ENCODE measurements at places on chromosomes 5 and 9.

DNA sequence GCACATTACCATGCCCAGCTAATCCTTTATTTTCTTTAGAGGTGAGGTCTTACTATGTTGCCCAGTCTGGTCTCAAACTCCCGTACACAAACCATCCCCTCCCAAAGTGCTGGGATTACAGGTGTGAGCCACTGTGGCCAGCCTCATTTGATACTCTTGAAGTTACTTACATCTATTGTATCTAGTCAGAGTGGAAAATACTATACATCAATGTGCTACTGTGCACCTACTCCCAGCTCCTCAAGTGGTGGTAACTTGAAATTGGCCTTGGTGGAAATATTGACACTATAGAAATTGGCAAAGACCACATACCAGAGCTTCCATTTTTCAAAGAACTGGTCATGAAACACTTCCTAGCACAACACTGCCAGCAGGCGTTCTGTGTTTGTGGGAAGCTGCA is 10.3 kb downstream of the GGTA1 start:
- no peak for DNase-seq

- DNase-seq: peak; percentile 24
These were observed 148.5 kb downstream of the SGCD start for GRCh38 chr5:156475182-156476157.

DNA sequence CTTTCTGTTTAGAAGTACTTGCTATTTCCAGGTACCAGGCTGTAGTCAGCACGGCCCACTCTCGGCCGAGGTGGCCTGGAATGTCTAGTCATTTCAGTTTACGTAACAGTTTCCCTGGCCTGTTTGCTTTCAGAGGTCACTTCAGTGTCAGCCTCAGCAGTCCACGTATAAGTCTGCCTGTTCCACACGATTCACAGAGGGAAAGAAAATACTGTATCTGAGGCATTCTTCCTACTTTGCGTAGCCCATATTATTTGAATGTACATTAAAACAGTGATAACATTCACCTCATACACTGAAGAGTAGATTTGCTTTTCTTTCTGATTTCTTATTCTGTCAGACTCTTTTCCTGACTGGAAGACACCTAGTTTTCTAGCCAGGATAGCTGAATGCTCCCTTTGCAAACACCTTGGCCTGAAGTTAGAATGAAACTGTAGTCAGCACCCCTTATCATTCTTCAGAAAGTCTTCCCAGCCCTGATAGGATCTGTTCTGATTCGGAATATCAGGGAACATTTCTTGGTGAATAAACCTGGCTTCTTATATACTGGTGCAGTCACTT is 140.9 kb downstream of the AOPEP start:
- DNase-seq: peak; percentile 48

DNA sequence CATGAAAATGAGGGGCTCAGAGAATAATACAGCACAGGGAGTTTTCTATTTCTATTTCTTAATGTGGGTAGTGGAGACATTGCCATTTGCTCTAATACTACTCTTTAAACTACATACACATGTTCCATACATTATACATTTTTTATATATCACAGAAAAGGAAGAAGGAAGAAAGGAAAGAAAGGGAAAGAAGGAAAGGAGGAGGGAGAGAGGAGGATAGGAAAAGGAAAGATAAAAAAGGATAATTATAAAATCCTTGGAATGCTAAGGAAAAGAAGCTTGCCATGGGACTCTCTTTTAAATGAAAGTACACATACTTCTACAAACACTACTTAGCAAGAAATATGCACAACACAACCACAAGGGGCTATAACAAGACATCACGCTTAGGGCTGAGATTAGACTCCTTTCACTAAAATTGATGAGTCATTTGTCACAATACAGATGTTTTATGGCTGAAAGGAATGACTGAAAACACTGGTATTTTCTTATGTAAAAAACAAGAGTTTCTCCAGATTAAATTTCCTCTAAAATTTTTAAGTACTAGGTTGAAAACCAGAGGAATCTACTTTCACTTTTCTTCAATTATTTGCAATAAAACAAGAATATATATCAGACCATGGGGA is 219.8 kb downstream of the ARL15 start:
- DNase-seq: peak; percentile 47

GRCh38 chr5:6399980-6400910 is 21.9 kb upstream of the MED10 start:
- DNase-seq: no peak

DNA sequence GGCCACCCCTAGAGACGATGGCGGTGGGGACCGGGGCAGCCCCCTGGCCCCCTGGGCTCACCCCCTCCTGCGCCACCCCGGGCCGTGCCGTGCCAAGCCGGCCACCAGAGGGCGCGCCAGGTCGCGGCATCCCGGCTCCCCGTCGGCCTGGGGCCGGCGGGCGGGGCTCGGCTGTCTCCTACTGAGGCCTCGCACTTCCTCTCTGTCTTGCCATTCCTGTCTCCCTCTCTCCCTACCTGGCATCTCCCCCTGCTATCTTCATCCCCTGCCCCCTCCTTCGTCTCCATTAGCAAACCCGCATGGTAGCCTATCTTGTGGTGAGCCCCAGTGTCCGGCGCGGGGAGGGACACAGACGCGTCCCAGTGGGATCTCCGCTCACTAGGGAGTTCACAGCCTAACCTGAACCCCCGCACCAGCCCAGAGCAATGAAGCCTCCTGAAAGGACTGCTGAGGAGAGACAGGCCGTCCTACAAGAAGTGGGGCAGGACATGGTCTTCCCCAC is 29.8 kb upstream of the FABP6 start:
- peak; percentile 12 for DNase-seq

DNA sequence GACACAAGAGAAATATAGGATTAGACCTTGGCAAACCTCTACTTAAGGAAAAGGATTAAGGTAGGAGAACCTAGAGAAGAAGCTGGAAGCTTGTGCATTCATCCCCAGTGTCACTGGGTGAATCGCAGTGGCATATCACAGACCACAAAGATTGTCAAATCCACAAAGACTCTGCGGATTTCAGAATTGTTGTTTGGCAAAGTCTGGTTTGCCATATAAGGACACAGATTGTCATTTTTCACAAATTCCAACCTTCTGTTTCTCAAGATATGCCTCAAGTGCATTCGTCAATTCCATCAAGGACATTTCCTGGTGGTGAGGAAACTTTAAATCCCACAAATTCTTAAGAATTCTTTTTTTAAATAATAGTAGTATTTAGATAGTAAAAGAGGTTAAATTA is 395.1 kb upstream of the PAPPA start:
- no peak for DNase-seq

GRCh38 chr5:72494623-72495124 is 12.5 kb downstream of the ZNF366 start:
- DNase-seq: no peak

- DNase-seq: no peak
These were observed 10.6 kb downstream of the LAMC3 start for GRCh38 chr9:131019388-131020239.

- no peak for DNase-seq
These were observed 576.2 kb upstream of the CLINT1 start for GRCh38 chr5:158435161-158435616.

DNA sequence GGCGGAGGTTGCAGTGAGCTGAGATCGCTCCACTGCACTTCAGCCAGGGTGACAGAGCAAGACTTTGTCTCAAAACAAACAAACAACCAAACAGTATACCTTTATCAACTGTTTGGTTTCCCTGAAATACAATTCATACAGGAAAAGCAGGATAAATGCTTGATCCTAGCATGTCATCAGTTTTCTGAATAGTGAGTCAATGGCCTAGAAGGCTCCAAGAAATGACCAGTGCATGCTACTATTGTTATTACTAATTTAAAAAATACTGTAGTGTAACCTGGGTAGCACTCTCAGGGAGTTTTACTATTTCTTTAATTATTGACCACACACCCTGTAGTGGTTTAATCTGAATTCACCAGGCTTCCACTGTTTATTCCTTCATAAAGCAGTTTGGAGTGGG is 101.0 kb upstream of the PTPN3 start:
- no peak for DNase-seq

DNA sequence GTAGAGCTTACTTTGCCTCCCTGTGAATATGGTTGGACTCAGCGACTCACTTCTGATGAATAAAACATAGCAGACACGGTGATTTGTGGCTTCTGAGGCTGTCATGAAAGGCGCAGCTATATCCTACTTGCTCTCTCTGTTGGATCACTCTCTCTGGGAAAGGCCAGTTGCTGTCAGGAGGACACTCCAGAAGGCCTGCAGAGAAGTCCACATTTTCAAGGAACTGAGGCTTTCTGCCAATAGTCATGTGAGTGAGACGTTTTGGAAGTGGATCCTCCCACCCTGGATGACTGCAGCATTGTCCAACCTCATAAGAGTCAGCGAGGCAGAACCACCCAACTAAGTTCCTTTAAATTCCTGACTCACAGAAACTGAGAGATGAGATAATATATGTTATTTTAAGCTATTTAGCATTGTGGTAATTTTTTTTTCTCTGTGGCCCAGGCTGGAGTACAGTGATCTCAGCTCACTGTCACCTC is 156.0 kb upstream of the MAST4 start:
- no peak for DNase-seq

GRCh38 chr5:37005946-37006540 is 129.5 kb downstream of the NIPBL start:
- DNase-seq: no peak

DNA sequence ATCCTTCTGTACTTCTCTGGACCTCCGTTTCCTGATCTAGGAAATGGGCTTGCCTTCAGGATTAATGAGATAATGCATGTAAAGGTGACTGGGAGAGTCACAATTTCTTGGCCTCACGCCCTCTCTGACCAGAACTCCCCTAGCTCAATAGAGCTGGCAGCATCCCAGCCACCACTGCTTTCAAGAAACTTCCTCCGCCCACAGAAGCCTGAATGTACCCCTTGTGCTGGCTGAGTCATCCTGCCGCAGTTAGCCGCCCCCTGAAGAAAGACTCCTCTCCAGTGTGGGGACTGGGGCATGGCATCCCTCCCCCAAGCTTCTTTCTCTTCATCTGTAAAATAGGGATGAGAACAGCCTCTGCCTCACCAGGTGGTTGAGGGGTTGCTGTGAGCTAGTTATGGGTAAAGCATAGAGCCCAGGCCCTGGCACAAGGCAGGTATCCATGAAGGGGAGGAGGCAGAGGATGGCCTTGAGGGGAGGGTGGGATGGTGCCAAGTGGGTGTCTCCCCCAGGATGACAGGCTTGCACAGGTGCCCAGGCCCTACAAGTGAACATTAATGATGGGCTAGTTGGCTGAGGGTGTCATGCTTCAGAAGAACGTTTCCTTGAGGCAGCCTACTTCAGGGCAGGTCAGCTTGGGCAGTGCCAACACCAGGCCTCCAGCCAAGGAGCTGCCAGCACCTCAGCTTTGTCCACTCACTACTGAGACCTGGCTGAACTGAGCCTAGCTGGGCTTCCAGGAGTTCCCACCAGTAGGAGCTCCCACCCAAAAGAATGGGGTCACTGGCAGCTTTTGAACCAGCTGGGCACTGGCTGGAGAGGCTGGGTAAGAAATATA is 3.4 kb downstream of the PDLIM4 start:
- no peak for DNase-seq

DNA sequence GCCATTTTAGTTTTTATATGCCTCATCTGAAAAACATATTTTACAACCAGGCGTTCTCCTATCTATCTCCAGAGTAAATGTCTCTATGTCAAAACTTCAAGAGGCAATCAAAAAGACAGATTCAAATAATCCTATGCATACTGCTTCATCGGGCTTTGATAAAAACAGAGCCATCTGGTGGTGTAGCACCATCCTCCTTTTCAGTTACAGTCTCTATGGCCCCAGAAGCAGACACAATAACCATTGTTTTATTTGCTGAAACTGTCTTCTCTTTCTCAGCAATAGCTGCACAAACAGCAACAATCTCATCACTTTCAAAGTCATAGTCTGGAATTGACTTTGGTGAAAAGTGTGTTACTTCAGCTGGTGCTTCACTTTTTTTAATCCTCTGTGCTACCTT is 36.3 kb downstream of the PTGER4 start:
- DNase-seq: no peak

DNA sequence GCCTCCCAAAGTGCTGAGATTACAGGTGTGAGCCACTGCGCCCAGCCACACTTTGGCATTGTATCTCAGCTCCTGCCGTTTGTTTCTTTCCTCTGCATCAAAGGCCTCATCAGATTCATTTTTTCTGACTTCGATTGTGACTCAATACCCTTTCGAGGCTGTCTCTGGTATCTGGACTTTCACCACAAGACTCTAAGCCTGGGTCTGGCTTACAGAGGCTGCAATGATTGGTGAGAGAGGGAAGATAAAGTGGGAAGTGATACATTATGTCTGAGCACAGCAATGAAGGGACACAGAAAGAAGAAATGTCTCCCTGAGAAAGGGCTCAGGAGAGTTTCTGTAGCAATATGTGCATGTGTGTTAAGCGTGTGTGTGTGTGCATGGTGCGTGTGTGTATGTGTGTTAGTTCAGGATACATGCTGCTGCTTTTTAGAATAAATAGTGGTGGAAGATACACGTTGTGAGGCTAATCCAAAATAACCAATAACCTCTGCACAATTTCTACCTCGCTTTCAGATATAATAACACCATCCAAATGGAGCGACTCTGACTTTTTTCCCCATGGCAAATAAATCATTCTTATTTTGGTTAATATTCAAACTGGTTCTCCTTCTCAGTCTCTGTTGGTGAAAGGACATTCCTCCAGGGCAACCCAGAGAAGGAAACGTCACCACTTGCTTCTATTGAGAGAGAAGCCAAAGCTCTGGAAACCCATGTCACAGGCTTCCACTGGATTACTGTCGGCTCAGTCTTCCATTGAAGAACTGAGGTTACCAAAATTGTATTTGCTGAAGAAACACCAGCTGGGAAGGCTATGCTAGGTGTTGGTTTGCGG is 8.1 kb upstream of the DAB2 start:
- DNase-seq: no peak

- no peak for DNase-seq
These were observed 97.9 kb upstream of the MPDZ start for GRCh38 chr9:13377171-13377925.

DNA sequence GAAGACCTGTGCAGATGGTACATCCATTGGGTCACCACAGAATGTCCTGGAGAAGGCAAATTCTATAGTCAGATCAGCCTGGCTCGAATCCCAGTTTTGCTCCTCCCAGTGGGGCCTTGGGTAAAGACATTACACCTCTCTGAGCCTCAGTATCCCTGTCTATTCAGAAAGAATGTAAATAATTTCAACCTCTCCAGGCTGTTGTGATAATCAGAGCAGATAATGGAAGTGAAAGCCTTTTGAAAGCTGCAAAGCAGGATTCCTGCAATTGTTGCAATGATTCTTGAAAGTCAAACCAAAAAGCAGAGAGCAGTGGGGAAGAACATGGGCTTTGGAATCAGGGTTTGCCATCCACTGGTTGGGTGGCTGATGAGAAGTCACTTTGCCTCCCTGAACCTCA is 63.2 kb downstream of the LHX2 start:
- DNase-seq: no peak

GRCh38 chr5:8601831-8602354 is 732.9 kb downstream of the MTRR start:
- no peak for DNase-seq

DNA sequence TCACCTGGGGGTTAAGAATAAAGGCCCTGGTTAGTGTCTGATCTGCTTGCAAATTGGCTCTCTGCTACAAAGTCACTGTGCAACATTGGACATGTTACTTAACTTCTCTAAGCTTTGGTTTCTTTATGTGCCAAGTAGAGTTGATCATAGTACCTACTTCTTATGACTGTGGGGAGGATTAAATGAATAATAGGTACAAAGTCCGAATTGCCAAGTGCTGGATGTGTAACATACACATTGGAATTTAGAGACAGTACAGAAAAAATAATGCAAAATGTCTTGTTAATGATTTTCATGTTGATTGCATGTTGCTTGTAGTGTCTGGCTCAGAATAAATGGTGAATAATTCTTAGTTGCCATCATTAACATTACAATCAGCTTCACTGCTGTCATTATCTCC is 2.2 kb downstream of the DOCK8 start:
- DNase-seq: no peak

Data from amniotic stem cell (primary cell).